ENCODE measurements at places on chromosomes 1 and 21.

- DNase-seq: no peak
Measured at GRCh38 chr1:87135329-87135712, 193.4 kb upstream of the LMO4 start.

- no peak for DNase-seq
Measured at GRCh38 chr1:40438391-40439015, 11.8 kb upstream of the ZFP69B start.

- DNase-seq: no peak
Measured at GRCh38 chr1:209511169-209511568, 72.3 kb upstream of the CAMK1G start.

DNA sequence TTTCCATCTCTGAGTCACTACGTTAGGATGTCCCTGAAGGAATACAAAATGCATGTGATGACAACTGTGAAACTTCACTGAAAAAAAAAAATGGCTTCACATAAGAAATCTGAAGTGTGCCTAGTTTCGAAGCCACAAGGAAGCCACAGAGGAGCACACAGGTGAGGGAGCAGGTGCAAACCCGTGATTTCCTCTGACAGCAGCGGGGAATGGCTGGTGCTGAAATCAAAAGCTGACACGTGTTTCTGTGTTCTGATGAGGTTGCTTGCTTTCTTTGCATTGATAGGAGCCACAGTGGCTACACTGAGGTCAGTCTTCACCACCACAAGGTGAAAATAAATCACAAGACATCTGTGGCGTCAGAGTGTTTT is 105.7 kb upstream of the TLR5 start:
- no peak for DNase-seq

GRCh38 chr1:178354816-178355215 is 141.9 kb downstream of the CLEC20A start:
- no peak for DNase-seq

DNA sequence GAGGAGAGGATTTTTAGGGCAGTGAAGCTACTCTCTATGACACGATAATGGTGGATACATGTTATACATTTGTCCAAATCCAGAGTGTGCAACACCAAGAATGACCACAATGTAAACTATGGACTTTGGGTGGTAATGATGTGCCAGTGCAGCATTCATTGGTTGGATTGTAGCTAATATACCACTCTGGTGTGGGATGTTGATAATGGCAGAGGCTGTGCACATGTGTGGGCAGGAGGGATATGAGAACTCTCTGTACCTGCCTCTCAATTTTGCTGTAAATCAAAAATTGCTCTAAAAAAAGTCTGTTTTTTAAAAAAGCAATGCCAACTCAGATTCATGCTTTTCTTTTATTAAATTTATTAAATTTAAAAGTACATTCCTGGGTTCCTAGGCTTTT is 27.2 kb upstream of the LPAR3 start:
- DNase-seq: no peak
